ENCODE measurements at places on chromosomes 5 and 9.

- no peak for DNase-seq
These were observed 45.4 kb downstream of the TMEM252 start for GRCh38 chr9:68495247-68495646.

- DNase-seq, result no peak
These were observed 89.1 kb upstream of the NFIB start for GRCh38 chr9:14403081-14403480.

GRCh38 chr5:145887976-145888574 lies 15.3 kb upstream of the GRXCR2 start:
- peak; percentile 21 for DNase-seq

DNA sequence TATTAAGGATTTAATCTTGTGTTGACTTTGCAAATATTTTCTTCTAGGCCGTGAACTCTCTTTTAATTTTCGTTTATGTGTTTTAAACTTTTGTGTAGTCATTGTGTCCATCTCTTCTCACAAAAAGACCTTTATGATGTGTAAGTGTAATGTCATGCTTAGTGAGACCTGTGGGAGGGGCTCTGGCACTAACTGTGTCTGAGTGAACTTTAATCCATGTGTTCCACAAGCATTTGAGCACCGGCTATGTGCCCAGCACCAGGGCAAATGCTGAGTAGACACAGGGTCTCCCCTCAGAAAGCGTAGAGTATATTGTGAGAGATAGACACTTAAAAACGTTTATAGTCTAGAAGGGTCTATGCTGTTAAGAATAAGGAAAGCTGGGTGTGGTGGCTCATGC lies 272.6 kb upstream of the TUT7 start:
- DNase-seq, result no peak

- no peak for DNase-seq
These were observed 232.3 kb upstream of the ANKH start for GRCh38 chr5:15103864-15104263.

DNA sequence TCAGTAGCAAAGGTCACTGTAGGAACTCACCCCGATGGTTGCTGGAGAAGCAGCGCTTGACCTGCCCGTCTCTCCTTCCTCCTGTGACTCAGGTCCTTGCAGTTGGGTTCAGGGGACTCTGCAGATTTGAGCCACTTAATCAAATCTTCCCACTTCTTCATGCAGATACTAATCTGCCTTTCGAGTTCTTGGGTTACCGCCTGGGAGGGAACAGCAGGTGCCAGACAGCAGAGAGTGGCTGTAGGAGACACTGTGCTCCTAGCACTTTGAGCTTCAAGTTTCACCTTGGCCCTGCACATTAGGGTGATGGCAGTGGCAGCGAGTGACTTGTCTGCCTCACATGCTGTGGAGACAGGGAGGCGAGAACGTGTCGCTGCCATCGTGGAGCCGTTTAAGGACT lies 478.3 kb downstream of the PSAT1 start:
- DNase-seq, result no peak

DNA sequence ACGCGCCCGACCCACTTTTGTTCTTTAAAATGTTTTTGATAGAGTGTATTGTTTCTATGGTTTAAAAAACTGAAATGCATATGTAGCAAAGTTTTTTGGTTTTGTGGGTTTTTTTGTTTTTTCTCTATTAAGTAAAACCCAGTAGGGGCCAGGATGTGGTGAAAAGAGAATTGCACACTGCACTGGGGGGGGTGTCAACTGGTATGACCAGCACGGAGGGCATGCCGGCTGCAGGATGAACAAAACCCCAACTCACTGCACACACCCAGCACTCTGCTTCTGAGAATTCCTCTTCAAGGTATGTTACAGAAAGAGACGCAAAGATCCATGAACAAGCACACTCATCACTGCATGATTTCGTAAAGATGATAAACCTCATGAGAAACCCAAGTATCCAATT lies 75.0 kb downstream of the STK10 start:
- no peak for DNase-seq

DNA sequence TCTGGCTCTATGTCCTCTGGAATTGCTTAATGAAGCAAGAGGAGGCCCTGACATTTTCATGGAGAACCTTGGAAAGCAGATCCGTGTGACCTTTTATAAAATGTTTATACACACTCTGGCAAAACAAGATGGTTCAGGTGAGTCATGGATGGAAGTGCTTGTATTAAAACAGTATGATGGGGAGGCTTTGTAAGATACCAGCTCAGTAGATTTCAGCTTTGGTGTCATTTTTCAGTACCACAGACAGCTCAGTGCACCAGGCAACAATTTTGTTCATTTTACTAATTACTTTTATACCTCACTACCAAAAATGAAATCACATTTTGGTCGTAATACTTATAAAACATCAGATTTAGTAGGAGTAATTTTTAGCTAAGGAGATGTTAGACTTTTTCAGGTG lies 5.2 kb downstream of the KCNN2 start:
- no peak for DNase-seq

- DNase-seq, result no peak
These were observed 79.0 kb downstream of the ADAMTS12 start for GRCh38 chr5:33812746-33813145.

DNA sequence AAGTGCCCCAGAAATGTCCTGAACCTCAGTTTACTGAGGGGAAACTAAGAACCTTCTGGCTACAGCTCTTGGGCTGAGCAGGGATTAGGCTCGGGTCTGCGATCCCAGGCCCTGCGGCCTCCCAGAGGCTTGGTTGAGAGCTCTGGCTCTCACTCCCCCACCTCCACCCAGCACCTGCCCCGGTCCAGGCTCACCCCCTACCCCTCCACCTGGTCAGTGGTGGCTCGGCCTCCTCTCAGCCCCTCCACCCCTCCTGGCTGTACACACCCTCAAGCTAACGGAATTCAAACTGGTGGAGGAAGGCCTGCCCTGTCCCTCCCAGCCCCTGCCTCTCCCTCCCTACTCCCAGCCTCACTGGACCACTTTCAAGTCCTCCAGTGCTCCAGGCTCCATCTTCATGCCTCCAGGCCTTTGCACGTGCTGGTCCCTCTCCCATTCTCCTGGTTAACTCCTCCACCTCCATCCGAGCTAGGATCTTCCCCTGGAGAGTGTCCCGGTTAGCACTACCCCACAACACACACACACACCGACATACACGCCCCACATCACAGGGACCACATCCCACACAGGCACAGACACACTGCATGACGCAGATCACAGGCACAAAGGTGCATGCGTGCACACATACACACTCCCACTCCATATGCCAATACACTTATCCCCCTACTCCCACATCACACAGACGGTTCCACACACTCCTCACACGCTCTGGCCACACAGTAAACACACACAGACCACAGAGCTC lies 130.9 kb downstream of the C9orf50 start:
- no peak for DNase-seq

DNA sequence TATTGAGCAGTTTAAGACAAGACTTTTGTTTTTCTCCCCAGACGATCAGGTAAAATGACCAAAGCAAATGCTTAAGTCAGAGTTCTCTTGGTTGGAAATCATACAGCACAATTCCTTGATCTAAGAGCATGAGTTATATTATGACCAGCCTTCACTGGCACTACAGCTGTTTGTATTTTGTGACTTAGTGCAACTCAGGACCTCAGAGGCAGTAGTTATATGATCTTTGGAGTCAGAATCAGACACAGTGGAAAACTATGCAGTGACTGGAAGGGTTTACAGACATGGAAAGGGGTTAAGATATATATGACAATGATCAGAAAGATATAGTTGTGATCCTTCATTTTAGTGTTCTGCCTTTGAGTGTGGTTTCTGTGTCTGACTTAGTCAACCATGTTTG lies 24.3 kb downstream of the RAD23B start:
- DNase-seq, result no peak

DNA sequence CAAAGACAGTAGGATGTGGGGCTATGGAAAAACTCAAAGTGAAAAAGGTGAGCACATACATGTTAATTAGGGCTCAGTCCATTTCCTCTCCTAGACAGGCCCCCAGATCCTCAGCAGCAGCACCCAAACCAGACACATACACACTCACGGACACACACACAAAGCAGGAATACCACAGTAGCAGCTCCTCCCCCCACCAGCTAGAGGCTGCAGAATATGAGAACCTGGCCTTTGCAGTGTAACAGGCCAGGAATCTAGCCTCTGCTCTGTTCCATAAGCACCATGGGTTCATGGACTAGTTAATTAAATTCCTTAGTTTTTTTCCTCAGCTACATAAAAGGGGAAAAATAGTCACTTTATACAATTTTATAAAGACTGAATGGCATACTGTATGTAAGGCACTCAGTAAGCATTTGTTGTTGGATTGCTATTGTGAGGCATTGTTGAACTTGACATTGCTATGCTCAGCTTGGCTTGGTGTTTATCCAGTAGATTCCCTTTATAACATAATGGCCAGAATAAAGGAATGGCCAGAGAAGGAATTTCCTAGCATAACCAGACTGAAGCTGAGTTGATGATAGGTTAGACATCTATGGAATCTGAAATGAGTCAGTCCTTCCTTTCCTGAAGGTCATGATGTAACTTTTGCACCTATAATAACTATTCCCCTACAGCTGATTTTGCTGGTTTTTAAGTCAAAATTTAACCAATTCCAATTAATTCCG lies 186.8 kb downstream of the SEMA5A start:
- no peak for DNase-seq

- DNase-seq, result no peak
These were observed 222.3 kb downstream of the CD180 start for GRCh38 chr5:66974256-66974655.

- DNase-seq, result peak; percentile 65
These were observed 20.0 kb downstream of the JMY start for GRCh38 chr5:79255786-79256557.

GRCh38 chr9:26744191-26744965 lies 148.2 kb downstream of the CAAP1 start:
- DNase-seq, result no peak

DNA sequence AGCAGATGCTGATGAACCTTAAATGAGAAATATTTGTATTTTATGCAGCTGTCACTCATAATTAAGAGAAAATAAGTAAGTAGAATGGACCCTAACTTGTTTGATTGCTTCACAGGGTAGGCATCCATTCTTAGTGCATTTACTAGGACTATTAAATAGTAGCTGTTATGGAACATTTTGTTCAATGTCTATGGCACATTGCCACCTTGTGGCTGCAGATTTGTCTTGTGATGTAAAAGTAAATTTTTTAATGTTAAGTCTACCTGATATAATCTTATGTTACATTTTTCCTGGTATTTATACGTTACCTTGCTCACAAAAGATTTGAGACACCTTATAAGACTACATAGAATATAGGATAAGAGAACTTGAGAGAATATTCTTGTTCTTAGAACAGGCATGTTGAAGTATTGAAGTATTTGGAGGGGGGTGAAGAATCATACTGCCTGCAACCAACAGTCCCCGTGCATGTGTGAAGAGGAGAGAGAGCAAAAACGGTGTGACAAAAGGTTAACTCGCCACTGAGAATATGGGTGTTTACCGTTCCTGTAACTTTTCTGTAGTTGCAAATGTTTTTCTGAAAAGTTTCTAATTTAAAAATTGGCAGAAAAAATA lies 161.1 kb downstream of the MAST4 start:
- peak; percentile 65 for DNase-seq

DNA sequence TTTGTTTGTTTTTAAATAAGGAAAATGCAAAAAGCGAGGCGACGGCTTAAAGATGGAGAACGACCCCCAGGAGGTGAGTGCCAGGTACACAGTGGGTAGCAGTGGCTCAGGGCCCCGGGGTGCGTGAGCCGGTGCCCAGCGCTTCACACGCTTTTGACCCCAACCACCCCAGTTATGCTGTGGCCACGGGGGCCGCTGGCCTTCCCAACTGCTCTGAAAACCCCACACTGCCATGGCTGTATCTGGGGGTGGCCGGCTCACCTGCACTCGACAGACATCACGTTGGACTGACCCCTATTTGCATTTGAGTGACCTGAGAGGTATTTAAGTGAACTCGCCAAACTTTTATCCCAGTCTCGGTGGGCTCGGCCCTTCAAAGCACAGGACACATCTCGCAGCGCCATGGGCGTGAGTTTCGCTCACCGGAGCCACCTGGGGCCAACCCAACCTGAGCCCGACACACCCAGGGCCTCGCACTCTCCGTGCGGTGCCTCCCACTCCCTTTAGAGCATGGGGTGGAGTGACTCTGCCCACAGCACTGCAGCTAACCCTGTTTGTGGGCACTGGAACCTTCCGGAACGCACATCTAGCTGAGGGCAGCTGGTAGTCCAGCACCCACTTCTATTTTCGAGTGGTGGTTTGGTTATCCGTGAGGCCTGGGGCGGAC lies 13.7 kb upstream of the AJM1 start:
- DNase-seq, result no peak

DNA sequence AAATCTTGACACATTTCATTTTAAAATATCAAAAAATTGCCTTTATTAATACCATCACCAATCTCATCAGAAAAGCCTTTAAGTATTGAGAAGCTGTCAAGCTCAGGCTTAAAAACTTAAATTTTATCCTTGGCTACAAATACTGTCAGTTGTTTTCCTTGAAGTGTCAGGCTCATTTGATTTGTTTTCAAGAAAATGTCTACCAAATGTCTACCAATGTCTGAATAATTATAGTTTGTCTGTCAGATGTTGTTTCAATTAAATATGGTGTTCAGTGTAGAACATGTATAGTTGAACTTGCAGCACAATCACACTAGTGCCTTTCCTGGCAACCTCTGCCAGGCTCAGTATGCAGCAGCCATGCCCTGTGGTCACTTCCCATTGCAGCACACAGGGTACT lies 455.2 kb upstream of the ADAMTS16 start:
- DNase-seq, result no peak

DNA sequence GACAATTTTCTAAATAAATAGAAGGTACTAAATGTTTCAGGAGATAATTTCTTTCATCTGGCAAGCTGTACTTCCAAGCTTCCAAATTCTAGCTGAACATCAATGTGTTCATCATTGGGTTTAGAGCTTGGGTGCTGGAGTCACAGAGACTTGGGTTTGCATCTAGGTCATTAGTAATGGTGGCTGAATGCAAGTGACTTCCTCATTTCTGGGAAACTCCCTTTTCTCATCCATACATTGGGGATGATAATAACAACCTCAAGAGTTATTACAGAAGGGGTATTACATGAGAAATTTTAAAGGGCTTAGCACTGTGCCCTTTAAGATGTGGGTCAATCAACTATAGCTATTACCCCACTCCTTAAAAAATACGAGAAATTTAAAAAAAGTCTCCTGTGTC lies 41.1 kb upstream of the KLF4 start:
- DNase-seq, result no peak

GRCh38 chr9:29006628-29007027 lies 1433.3 kb upstream of the C9orf72 start:
- DNase-seq, result no peak

DNA sequence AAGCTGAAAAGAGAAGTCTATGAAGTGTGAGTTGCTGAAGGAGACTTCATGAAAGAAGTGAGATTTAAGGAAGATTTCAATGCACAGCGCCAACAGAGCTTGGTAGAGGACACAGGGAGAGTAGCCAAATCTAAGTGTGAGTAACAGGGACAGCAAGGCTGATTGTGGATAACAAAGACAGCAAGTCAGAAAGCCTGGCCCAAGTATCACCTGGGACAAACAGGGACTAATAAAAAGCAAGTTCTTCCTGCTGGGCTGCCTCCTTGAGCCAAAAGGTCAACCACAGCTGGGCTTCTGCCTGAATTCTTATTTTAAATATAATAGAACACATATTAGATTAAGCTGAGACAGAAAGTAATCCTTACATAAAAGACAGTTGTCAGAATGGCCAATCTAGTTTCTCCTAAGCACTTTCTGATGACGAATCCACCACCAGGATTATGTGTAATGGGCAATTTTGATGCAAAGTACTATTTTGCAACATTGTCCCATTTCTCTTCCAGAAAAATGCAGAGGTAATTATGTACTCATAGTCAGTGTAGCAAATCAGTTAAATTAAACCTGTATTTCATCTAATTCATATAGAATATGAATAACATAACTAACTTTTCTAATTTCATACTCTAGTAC lies 73.8 kb downstream of the MAPKAP1 start:
- DNase-seq, result no peak
